ENCODE measurements at places on chromosomes 13 and 19.

- peak; percentile 97 for DNase-seq
- H3K27ac ChIP-seq, result peak within 1 kb of the TSS; percentile 94
- peak within 1 kb of the TSS; percentile 100 for H3K4me3 ChIP-seq
- H3K27me3 ChIP-seq, result no peaks in the 10 kb centered on the region
Measured at GRCh38 chr19:44954649-44955504, at the start of gene CLPTM1. Gene CLPTM1 (plus strand): TSS chr19:44955380. CDS start chr19:44955396, 16 bp downstream.

GRCh38 chr13:30103161-30103840 lies 204.1 kb downstream of the KATNAL1 start:
- no peak overlapping the region for H3K4me3 ChIP-seq
- no peak for DNase-seq
- no peak overlapping the region for H3K27ac ChIP-seq
- no peaks in the 10 kb centered on the region for H3K4me1 ChIP-seq
- H3K36me3 ChIP-seq, result no peaks in the 10 kb centered on the region

- no peaks in the 10 kb centered on the region for H3K27me3 ChIP-seq
- no peak overlapping the region for H3K4me3 ChIP-seq
- no peak overlapping the region for H3K27ac ChIP-seq
- no peaks in the 10 kb centered on the region for H3K4me1 ChIP-seq
- DNase-seq, result no peak
- peaks cover 24% of the 10 kb centered on the region for H3K36me3 ChIP-seq
Measured at GRCh38 chr19:37970699-37971098, 63.7 kb downstream of the SIPA1L3 start.

GRCh38 chr13:80161896-80162295 lies 179.0 kb downstream of the SPRY2 start:
- H3K27ac ChIP-seq, result no peak overlapping the region
- H3K4me1 ChIP-seq, result peaks cover 4% of the 10 kb centered on the region
- no peaks in the 10 kb centered on the region for H3K36me3 ChIP-seq
- DNase-seq, result no peak
- peaks cover 2% of the 10 kb centered on the region for H3K27me3 ChIP-seq

GRCh38 chr13:50544211-50544610 lies 299.3 kb downstream of the DLEU7 start:
- no peak overlapping the region for H3K27ac ChIP-seq
- peaks cover 4% of the 10 kb centered on the region for H3K27me3 ChIP-seq
- no peak for DNase-seq

All from naive thymus-derived CD8-positive, alpha-beta T cell (primary cell).